Posterior vena cava (tissue), 2 donors: ENCODE measurements at places on chromosomes 1 and 21. TPM values are rescaled to one million over a fixed set of nuclear protein-coding genes. Genes with fewer than 3 reads are reported as not detected.

The HUNK gene
- total RNA-seq = 11.8 TPM

DNA sequence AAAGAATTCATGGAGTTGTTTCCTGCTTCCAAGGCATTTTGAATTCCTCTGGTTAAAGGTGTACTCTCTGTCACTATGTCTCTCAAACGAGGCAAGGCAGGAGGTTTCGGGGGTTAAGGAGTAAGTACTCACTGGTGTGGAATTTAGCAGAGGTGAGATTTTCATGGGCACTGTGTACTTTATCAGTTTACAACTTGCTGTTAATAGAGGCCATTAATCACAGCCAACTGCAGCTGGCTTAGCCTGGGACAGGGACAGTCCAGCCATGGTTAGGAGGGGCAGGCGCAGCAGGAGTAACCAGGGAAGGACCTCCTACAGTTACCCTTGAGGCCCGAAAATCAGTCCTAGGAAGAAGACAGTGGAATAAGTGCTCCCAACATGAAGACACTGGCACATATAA, 18.1 kb upstream of the TMEM9 start:
- no peak for DNase-seq

The RNF11 gene
- 101 TPM for total RNA-seq

DNA sequence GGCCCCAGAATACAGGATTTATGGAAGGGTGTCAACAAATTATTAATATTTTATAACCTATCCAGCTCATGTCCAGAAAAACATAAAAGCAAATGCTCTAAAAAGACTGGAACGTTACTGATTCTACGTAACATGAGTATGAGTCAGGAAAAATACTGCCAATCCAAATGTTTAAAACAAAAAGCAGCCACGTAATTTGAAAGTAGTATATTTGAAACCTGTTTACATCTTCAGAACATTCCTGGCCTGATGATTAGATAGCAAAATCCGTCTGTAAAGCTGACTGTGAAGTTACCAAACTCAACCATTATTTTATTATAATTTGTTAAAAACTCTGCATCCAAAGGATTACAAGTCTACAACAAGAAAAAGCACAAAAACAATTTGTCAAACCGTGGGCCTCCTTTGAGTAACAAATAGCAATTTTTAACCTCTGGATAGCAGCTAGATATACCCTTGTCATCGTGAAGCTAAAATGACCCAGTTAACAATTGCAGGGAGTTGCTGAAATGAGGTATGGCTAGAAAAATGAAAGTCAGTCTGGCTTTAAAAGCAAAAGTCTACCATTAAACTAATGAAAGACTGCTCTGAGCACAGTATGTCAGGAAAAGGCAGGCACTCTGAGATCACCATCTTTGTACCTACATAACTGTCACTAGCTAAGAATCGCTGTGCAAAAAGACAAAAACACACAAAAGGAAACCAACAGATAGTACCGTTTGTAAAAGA, 1.2 kb downstream of the UBR4 start:
- DNase-seq = no peak

DNA sequence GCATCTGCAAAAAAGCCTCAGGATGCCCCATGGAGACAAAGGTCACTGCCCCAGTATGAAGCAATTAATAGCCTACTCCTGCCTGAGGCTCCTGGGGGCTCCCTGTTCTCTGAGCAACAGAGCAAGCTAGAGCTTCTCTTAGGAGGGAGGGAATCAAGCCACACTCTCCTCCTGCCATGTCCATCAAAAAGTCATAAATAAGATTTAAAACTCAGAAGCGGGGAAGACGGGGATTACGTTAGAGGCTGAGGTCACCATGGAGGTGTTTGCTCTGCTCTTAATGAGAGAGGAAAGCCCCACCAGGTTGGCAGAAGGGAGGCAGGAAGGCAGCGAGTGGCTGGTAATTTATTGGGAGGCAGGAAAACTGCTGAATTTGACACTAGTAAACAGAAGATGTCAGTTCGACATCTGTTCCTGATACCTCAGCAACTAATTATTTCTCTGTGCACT, 98.4 kb upstream of the TNR start:
- DNase-seq = no peak

The THEMIS2 gene
- total RNA-seq = 21.0 TPM

The SYF2 gene
- 38.0 TPM for total RNA-seq

DNA sequence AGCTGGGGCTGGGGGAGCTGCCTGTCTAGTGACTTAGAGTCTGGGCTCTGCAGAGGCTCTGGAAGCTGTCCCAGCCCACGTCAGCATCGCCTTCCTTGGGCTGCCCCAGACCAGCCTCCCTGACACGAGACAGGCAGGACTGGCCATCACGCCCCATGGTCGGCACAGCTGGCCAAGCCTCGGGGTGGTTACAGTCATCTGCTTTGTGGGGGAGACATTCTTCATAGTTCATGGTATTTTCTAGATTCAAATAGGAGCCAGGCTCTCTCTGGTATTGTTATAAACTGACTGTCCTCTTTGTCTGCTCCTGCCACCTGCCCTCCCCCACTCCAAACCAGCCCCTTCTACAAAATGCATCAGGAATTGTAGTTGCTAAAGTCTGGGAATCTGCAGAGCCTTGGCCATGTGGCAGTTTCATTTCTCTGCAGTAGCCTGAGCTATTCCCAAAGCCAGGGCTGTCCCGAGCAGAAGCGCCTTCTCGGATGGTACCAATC, 29.4 kb downstream of the OLFML2B start:
- peak; percentile 94 for DNase-seq

The C1orf210 gene
- not detected for total RNA-seq
